ENCODE measurements at places on chromosomes 7 and 10.

DNA sequence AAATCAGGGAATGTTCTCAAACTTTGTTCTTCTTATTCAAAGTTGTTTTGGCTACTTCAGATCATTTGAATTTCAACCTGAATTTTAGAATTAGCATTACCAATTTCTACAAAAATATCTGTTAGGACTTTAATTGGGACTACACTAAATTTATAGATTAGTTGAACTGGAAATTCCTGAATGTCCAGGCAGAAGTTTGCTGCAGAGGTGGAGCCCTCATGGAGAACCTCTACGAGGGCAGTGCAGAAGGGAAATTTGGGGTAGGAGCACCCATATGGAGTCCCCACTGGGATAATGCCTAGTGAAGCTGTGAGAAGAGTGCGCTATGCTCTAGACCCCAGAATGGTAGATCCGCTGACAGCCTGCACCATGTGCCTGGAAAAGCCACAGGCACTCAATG, 22.8 kb upstream of the AGMO start:
- DNase-seq: no peak

DNA sequence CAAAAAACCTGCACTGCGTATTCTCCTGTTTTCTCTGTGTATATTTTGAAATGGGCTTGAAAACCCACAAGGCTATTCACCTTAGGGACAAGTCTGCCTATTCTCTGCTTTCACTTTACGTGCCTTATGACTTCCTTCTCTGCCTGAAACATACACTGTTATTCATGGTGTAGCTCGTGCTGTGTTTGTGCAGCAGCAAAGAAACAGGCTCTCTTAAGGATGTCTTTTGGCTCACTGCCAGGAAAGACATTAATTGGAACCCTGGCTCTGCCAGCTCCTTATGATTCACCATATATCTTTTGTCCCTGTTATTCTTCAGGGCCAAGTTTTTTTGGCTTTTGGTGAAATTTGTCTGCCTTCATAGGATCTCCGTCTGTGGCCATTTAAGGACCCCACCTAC, 92.4 kb downstream of the TMEM106B start:
- DNase-seq: no peak

GRCh38 chr7:152313217-152313616, 122.6 kb downstream of the KMT2C start:
- DNase-seq: no peak

DNA sequence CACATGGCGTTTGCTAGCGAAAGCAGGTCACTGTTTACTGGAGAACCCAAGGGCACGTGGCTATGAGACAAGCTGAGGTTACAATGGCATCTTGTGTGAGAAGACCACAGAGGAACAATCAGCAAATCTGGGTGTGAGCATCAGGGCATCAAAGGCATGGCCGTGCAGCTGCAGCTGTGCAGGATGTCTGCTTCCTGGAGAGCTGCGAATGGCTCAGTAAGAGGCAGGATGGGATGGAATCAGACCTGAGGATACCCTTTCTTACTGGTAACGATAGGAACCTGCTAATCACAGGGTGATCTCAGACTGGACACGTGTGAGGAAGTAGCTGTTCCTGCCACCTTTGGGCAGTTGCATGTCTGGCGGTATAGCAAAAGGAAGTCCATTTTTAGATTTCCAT, 119.5 kb downstream of the RNF216 start:
- DNase-seq: no peak

DNA sequence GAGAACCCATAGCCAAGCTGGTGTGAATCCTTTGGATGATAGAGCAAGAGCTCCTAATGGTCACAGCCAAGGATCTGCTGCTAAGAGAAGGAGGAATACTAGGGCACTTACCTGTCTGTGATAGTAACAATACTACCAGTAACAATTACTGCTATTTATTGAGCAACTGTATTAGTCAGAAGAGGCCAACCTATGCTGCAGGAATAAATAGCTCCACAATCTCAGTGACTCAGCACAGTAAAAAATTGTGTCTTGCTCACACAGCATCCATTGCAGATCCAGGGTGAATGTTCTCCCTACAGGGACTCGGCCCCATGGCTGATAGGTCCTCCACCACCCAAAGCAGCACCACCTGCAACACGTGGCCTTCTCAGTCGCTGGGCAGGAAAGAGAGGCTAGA, 257.6 kb upstream of the ZMIZ1 start:
- DNase-seq: no peak

DNA sequence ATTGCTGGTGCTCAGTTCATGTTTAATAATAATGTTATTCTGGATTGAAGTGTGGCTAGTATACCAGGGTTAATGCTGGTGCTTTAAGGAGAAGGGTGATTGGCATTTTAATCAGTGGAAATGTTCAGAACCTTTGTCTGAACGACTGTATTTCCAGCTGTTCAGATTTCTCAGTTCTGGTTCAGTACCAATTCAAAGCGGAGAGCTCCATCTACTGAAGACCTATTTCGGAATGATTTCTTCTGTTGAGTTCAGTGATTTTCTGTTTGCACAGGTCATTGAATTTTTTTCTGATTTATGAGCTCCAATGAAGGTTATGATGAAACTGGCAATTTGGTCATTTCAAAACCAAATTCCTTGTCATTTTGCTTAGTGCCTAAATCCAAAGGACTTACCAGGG, 160.1 kb downstream of the EXOC4 start:
- DNase-seq: no peak

Measured in left cardiac atrium (tissue), 4 donors.